ENCODE measurements at places on chromosomes 6 and 20.

DNA sequence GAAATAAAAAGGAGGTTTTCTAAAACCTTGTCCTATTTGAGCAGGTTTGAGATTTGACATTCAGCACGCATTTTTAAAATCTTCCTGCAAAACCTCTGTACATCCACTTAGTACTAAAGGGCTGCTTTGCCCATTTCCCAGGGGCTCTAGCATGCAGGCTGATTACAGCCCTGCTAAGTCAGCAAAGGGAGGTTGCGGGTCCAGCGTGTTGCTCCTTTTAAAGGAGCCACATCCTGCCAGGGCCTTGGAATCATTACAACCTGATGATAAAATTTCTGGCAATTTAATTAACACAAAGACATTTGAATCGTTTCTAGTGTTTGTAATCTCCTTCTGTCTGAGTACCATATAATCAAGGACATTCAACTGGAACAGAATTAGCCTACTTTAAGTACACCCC is 455.1 kb upstream of the CITED2 start:
- DNase-seq = no peak

DNA sequence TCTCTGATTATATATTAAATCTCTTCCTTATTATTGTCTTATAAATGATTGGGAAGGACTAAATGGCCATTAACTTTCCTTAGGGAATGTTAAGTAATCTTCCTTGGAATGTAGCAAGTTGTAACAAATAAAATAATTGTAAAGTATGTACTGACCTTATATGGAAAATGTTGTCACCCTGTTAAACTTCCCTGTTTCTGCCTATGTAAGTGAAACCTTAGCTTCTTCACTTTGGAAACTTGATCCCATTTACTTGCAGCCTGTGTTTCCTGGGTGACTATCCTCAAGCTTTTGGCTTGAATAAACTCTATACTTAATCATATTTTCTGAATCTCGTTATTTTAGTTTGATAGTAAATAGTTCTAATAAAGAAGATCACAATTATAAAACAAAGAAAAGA is 519.5 kb upstream of the PTCHD4 start:
- DNase-seq = no peak

DNA sequence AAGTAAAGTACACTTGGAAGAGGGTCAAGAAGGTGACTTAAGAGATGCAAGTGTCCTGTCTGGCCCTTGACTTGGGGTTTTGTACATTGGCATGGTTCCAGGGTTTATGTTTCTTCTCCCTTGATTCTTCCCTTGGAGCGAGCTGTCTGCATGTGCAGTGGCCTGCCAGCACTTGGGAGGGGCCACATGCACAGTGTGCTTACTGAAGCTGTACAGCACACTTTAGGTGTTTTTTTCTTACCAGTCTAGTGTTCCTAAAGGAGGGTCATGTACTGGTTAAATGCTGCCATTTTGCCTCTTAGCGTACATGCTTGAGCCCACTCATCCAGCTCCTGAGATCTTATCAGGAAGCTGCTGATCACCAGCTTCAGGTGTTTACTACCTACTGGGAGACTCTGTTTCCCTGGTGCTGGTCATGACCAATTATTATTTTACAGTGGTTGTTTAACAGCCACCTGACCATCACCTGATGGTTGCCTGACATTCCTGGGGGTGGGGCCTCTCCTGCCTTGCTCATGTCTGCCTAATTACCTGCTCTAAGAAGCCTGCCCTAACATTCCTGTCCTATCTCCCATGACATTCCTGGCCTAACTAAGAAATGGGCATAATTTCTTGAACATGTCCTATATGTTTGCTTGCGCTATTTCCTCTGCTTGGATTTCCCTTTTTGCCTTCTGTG is 182.9 kb downstream of the MCHR2 start:
- no peak for DNase-seq

GRCh38 chr6:27775796-27776184 is 136.4 kb downstream of the OR2B2 start:
- no peak for DNase-seq
